ENCODE measurements at places on chromosomes 4 and X.

DNA sequence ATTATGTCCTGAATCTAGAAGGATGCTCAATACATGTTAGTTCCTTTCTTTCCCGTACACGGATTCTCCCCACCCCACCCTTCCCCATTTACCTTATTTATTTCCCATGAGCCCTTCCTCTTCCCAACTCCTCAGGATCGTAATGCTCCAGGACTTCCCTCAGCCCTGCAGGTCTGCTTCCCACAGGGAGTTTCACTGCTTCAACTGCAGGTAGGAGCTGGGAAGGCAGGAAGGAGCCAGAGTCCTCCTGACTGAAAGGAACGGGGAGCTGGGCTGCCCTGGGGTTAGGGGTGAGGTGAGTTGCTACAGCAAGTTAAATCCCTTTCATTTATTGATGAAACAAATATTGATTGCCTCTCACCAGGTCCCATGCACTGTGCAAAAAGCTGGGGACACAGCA, 33.2 kb downstream of the SAT1 start:
- no peak for DNase-seq

GRCh38 chrX:123084797-123085196, 99.3 kb upstream of the GRIA3 start:
- no peak for DNase-seq

GRCh38 chrX:74804574-74804973, 120.7 kb downstream of the NEXMIF start:
- DNase-seq: no peak

GRCh38 chr4:142940425-142941330, 94.6 kb upstream of the INPP4B start:
- no peak for DNase-seq

GRCh38 chrX:13688958-13689740, at the start of gene RAB9A:
Gene RAB9A, plus strand, starts transcription at chrX:13689128. Its CDS starts 19,619 bp downstream, at chrX:13708747.
- peak; percentile 81 for DNase-seq

Measured in CD4-positive, alpha-beta T cell treated with Interleukin-12 subunit alpha and Interleukin-12 subunit beta, for 1 hour (primary cell).